ENCODE measurements at places on chromosomes 5 and 9. TPM values are rescaled to one million over a fixed set of nuclear protein-coding genes. Genes with fewer than 3 reads are reported as not detected.

DNA sequence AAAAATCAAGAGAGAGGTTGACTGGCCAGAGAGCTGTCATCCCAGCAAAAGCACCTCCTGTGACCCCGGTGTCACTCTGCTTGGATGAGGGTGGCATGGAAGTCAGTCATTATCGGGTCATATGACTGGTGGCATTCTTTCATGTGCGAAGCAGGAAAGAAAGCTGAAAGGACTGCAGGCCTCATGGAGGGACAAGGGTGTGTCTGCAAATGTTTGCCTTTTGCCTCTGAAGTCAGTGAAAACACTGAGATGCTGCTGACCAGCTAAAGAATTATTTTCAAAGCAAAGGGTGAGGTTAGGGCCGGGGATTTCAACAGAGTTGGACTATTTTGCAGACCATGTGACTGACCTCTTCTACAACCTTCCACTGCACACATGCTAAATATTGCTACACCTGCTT is 298.3 kb downstream of the CSNK1G3 start:
- peaks cover 46% of the 10 kb centered on the region for H3K4me1 ChIP-seq
- peak overlapping the region; percentile 82 for H3K27ac ChIP-seq

DNA sequence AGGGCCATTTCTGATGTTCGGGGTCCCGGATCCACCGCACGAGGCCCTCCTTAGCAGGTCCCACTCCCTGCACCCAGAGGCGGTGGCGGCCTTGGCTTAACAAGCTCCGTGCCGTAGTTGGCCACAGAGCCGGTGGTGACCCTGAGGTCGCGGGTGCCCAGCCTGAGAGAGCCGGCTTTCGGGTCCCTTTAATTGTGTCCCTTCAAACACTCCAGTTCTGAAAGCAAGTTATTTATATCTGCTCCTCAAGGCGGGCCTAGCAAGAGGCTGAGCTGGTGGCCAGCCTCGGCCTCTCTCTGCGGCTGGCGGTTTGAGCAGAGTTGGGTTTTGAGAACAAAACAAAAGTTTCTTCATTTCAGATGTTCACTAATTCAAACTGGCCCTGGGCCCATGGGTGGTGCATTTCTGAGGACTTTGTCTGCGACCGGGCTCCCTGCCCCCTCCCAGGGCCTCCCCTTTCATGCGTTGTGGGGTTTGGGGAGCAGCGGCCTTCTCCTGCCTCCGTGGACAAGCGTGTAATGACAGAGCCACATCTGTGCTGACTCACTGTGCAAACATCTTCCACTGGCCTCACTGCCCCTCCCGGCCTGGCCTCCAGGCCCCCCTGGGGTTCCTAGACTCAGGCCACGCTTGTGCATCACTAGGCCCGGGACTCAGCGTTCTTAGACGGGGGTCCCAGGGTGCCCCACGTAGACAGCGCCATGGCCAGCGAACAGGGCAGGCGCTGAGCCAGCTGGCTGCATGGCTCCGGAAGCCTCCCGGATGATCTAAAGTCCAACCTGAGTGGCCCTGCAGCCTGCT is 49.4 kb upstream of the COL5A1 start:
- no peaks in the 10 kb centered on the region for H3K4me1 ChIP-seq
- peak; percentile 9 for DNase-seq
- H3K27me3 ChIP-seq, result no peaks in the 10 kb centered on the region
- H3K27ac ChIP-seq, result peak overlapping the region; percentile 36

- no peaks in the 10 kb centered on the region for H3K27me3 ChIP-seq
- H3K27ac ChIP-seq, result peak overlapping the region; percentile 81
- peaks cover 6% of the 10 kb centered on the region for H3K36me3 ChIP-seq
- peaks cover 35% of the 10 kb centered on the region for H3K4me1 ChIP-seq
- no peak for DNase-seq
These were observed 83.4 kb upstream of the CTSL start for GRCh38 chr9:87642330-87643106.

DNA sequence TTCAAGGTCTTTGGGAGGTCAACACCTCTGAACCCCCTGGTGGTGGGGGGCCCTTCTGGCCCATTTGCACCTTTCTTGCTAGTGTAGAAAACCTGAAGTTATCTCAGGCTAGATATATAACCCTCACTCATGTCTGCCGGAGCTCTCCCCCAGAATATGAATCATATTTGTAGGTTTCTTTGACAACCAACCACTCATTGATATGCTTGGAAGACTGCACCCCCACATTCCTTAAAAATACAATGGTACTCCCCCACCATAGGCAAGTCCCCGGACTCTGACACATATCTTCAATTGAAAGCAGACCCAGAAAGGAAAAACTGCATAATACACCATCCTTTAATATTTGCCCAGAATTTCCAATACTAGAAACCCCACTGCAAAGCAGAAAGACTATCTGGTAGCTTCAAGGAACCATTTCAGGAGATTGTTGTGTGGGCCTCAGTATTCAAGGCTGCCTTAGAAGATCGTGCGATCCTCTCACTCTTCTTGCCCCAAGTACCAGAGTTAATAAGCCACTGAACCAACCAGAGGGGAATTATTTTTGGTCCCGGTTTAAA is 978 bp upstream of the UBE2B start:
- H3K4me3 ChIP-seq, result no peak overlapping the region
- H3K4me1 ChIP-seq, result peaks cover 19% of the 10 kb centered on the region
- H3K27me3 ChIP-seq, result no peaks in the 10 kb centered on the region
- peak overlapping the region; percentile 98 for H3K27ac ChIP-seq
- DNase-seq, result no peak

GRCh38 chr9:87451149-87451548 is 46.5 kb upstream of the DAPK1 start:
- no peaks in the 10 kb centered on the region for H3K36me3 ChIP-seq
- H3K27ac ChIP-seq, result no peak overlapping the region
- no peaks in the 10 kb centered on the region for H3K27me3 ChIP-seq
- no peak for DNase-seq
- no peaks in the 10 kb centered on the region for H3K4me1 ChIP-seq

Gene OCLN
- 148 TPM for total RNA-seq

DNA sequence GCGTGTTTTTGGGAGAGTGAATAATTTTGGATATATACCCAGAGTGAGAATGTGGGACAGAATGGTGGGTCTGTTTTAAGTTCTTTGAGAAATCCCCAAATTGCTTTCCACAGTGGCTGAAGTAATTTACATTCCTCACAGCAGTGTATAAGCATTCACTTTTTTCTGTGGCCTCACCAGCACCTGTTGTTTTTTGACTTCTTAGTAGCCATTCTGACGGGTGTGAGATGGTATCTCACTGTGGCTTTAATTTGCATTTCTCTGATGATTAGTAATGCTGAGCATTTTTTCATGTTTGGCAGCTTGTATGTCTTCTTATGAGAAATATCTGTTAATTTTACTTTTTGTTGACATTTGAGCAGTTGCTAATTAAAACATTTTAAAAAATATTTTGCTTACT is 9.4 kb upstream of the SPATA31D1 start:
- H3K4me1 ChIP-seq, result no peaks in the 10 kb centered on the region
- no peak overlapping the region for H3K4me3 ChIP-seq
- H3K27ac ChIP-seq, result no peak overlapping the region
- DNase-seq, result no peak
- H3K27me3 ChIP-seq, result no peaks in the 10 kb centered on the region
- H3K36me3 ChIP-seq, result no peaks in the 10 kb centered on the region

DNA sequence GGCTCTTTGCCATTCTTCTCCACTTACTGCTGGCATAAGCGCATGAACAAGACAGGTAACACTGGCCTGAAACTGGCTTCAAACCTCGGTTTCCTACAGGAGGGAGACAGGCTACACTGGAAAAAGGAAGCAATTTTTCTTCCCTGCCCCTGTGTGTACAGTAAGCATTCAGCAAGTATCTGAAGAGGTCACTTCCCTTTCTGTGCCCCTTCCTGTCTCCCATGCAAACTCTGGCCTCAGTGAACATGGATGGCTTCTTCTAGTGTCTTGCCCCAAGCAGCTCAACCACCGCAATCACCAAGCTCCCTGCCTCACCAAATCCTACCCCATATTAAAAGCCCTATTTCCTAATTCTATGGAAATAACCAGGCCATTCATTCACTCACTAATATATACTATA is 42.4 kb downstream of the SERINC5 start:
- no peaks in the 10 kb centered on the region for H3K36me3 ChIP-seq
- no peak overlapping the region for H3K4me3 ChIP-seq
- H3K4me1 ChIP-seq, result peaks cover 17% of the 10 kb centered on the region
- no peak overlapping the region for H3K27ac ChIP-seq
- no peaks in the 10 kb centered on the region for H3K27me3 ChIP-seq

GRCh38 chr5:90917928-90918668 is 359.5 kb downstream of the ADGRV1 start:
- H3K27me3 ChIP-seq, result no peaks in the 10 kb centered on the region
- peaks cover 32% of the 10 kb centered on the region for H3K4me1 ChIP-seq
- H3K27ac ChIP-seq, result peak overlapping the region; percentile 47
- H3K4me3 ChIP-seq, result no peak overlapping the region
- H3K36me3 ChIP-seq, result no peaks in the 10 kb centered on the region

- H3K4me3 ChIP-seq, result peak overlapping the region; percentile 84
- H3K36me3 ChIP-seq, result no peaks in the 10 kb centered on the region
- H3K27ac ChIP-seq, result peak overlapping the region; percentile 94
- H3K27me3 ChIP-seq, result no peaks in the 10 kb centered on the region
- DNase-seq, result peak; percentile 72
These were observed 586 bp downstream of the TXN start for GRCh38 chr9:110255463-110256379.

Measured in thyroid gland (tissue), 4 donors.